ENCODE measurements at places on chromosomes 1 and 21.

GRCh38 chr1:193011406-193011805, 47.8 kb downstream of the UCHL5 start:
- DNase-seq = no peak

GRCh38 chr1:231611851-231612250, 14.7 kb upstream of the DISC1 start:
- no peak for DNase-seq

- peak; percentile 32 for DNase-seq
Observed at GRCh38 chr21:44300262-44300959, 558 bp downstream of the PFKL start.

GRCh38 chr1:151444783-151445177, 14.5 kb downstream of the POGZ start:
- DNase-seq = no peak

GRCh38 chr1:34162852-34163766, 1.9 kb downstream of the CSMD2 start:
- peak; percentile 60 for DNase-seq

- DNase-seq = peak; percentile 39
Observed at GRCh38 chr21:34892209-34892608, 156.9 kb downstream of the RUNX1 start.

GRCh38 chr1:165063181-165063965, 293.1 kb downstream of the LMX1A start:
- no peak for DNase-seq

DNA sequence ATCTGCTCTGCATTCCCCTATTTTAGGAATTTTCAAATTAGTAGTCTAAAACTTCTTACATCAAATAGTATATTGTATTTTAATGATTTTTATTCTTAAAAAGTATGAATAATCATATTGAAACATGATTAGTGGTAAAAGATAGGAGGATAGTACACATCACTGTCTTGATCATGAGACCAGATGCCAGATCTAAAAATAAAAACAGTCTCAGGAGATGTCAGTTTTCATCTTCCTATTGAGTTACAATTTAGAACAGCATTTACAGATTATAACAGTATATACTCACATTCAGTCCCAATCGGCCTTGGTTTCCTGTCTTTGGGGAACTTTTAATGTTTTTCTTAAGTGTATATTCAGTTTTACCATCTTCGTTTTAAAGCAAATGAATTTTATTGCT, 95.9 kb downstream of the USP25 start:
- DNase-seq = no peak

GRCh38 chr1:87790756-87791155, 462.1 kb downstream of the LMO4 start:
- no peak for DNase-seq

DNA sequence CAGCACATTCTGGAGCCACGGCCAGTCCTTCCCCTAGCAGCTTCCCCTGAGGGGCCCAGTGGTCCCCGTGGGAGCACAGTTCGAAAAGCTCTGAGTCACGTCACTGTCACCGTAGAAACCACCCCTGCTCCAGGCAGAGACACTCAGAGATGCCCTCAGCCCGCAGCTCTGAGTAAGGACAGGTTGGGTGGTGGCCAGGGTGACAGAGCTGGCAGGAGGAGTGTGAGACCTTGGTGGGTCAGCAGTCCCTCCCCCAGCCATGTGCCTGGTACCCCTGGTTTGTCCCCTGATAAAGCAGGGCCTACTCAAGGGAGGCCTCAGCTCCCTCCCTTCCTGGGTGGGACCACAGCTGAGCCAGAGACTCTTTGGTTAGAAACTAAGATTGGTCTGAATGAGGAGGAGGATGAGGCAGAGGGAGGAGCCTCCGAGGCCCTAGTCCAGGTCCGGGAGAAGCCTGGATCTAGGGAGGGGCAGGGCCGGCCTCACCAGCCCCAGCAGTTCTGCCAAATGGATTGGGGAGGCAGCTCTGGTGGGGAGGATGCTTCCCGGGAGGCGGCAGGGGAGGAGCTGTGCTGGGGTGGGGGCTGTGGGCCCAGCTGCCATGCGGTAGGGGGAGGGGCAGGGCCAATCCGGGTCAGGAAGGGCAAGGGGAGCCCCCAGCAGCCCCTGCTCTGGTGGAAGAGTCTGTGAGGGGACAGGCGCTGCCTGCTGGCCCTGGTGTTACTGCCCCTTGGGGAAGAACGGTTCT, 55.2 kb downstream of the SLC9A1 start:
- DNase-seq = peak; percentile 76

- DNase-seq = peak; percentile 47
Observed at GRCh38 chr1:179036844-179037465, 11.3 kb downstream of the FAM20B start.

DNA sequence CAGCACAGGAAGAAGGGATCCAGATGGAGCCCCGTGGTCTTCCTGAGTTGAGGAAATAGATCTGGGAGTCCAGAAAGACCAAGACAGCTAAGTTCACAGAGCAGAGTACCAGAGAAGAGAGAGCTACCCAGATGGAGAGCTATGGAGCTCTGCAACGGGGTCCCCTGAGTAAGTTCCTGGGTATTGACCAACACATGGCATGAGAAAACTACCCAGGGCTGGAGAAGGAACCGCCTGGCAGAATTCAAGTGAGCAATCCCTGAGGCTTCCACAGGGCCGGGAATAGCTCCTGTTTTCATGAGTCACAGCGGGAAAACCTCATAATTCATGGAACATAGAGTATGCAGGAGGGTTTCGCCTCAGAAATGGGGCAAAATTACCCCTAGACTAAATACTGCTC, 19.7 kb downstream of the STPG1 start:
- DNase-seq = peak; percentile 95

- peak; percentile 40 for DNase-seq
Observed at GRCh38 chr1:156114919-156115513, 505 bp downstream of the LMNA start.

All from amniotic epithelial cell (primary cell).